ENCODE measurements at places on chromosomes 4 and X. TPM values are rescaled to one million over a fixed set of nuclear protein-coding genes. Genes with fewer than 3 reads are reported as not detected.

The EXOC1L gene
- not detected for total RNA-seq

The SYP gene
- 0.54 TPM for total RNA-seq

The FAM184B gene
- total RNA-seq = not detected

The HTN3 gene
- total RNA-seq = not detected

The COQ2 gene
- 9.5 TPM for total RNA-seq

The NOCT gene
- 12.6 TPM for total RNA-seq

The RNF150 gene
- total RNA-seq = 10.5 TPM

The EGFL6 gene
- total RNA-seq = not detected

The GLRA3 gene
- total RNA-seq = not detected

The DCAF12L2 gene
- total RNA-seq = not detected

The GPR50 gene
- total RNA-seq = not detected

The ITIH6 gene
- total RNA-seq = not detected

The GLRB gene
- total RNA-seq = 11.3 TPM

The SLC26A1 gene
- total RNA-seq = 0.22 TPM

The FGFR3 gene
- 0.97 TPM for total RNA-seq

The KCND1 gene
- total RNA-seq = 1.5 TPM

The PDGFC gene
- total RNA-seq = 64.4 TPM

The HTN1 gene
- not detected for total RNA-seq

The ZMAT1 gene
- total RNA-seq = not detected

The PPAT gene
- total RNA-seq = 19.1 TPM

The FAM9B gene
- not detected for total RNA-seq

The SYNPO2 gene
- total RNA-seq = 4.3 TPM

The TCEANC gene
- total RNA-seq = 2.2 TPM

The SH3RF1 gene
- total RNA-seq = 28.3 TPM

The SH2D1A gene
- not detected for total RNA-seq

The KCTD8 gene
- not detected for total RNA-seq

The OTUD6A gene
- total RNA-seq = not detected

The ADGRG2 gene
- total RNA-seq = not detected

The NMU gene
- total RNA-seq = not detected

The HSFX3 gene
- total RNA-seq = not detected

The SLC9A7 gene
- 48.3 TPM for total RNA-seq

The ABCG2 gene
- 0.76 TPM for total RNA-seq

The ODAM gene
- total RNA-seq = not detected

The PDE6B gene
- 0.11 TPM for total RNA-seq

The ITGB1BP2 gene
- total RNA-seq = 0.22 TPM

The KLHL4 gene
- total RNA-seq = 0.11 TPM

The SPANXA1 gene
- total RNA-seq = not detected

The DGKK gene
- total RNA-seq = not detected

The ASB5 gene
- not detected for total RNA-seq

The RBM46 gene
- not detected for total RNA-seq

The PF4V1 gene
- not detected for total RNA-seq

The NKX6-1 gene
- not detected for total RNA-seq

The SSX1 gene
- total RNA-seq = not detected

The RNF128 gene
- 0.54 TPM for total RNA-seq
